ENCODE measurements at places on chromosomes 7 and 10. TPM values are rescaled to one million over a fixed set of nuclear protein-coding genes. Genes with fewer than 3 reads are reported as not detected.

The FAM25A gene
- 11.4 TPM for total RNA-seq

The CYP3A7 gene
- total RNA-seq: not detected

The CYP3A4 gene
- not detected for total RNA-seq

The FAM241B gene
- total RNA-seq: 13.0 TPM

The GPER1 gene
- 0.37 TPM for total RNA-seq

The RBP3 gene
- not detected for total RNA-seq

The GNAI1 gene
- total RNA-seq: 16.8 TPM

The SPDYE6 gene
- not detected for total RNA-seq

DNA sequence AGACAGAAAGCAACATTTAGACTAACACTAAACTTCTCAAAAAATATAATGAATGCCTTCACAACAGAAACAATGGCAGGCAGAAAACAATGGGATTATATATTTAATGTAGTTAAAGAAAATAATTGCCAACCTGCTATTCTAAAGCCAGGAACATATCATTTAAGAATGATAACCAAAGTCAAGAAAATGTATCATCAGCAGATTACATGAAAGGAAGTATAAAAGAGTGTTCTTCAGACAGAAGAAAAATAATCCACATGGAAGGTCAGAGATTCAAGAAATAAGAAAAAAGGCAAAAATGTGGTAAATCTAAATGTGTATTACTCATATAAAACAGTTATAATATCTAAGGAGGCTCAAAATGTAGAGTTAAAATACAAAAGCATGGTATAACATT lies 98.1 kb downstream of the CYP26A1 start:
- H3K27me3 ChIP-seq: no peaks in the 10 kb centered on the region
- H3K36me3 ChIP-seq: no peaks in the 10 kb centered on the region
- peaks cover 9% of the 10 kb centered on the region for H3K4me1 ChIP-seq
- no peak for DNase-seq
- H3K27ac ChIP-seq: no peak overlapping the region

DNA sequence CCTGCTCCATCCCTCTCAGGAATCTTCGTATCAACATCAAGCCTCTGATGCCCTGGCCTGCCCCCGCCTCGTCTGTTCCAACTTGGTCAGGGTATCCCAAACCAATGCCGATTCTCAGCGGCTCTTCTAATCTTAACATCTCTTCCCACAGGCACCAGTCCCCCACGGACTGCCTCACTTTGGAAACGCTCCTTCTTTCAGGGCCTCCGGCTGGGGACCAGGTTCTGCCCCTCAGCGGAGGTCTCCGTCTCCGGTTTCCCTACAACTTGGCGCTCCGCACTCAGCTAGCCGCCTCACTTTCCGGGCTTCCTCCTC lies 488 bp downstream of the ABCF2 start:
- peak overlapping the region; percentile 70 for H3K4me3 ChIP-seq
- no peak for DNase-seq
- H3K36me3 ChIP-seq: peaks cover 38% of the 10 kb centered on the region
- no peaks in the 10 kb centered on the region for H3K27me3 ChIP-seq

DNA sequence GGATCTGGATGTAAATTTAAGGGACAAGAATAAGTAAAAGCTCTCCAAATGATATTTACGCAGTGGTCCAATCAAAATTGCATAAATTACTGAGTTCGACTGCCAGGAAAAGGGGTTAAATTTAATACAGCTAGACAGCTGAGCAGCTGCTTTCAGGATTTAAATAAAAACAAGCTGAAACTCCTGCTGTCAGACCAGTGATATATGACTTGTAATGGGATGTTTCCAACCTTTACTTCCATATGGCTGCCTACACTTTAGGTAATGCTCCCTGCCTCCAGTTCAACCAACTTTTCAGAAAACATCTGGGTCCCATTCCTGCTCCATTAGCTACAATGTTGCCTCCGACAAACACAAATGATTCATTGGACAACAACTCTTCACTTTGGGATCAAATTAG lies 326.3 kb upstream of the DGKB start:
- no peaks in the 10 kb centered on the region for H3K36me3 ChIP-seq
- no peaks in the 10 kb centered on the region for H3K27me3 ChIP-seq
- H3K4me1 ChIP-seq: no peaks in the 10 kb centered on the region
- DNase-seq: no peak

All from PC-9 (cell line).